ENCODE measurements at places on chromosomes 5 and 9.

DNA sequence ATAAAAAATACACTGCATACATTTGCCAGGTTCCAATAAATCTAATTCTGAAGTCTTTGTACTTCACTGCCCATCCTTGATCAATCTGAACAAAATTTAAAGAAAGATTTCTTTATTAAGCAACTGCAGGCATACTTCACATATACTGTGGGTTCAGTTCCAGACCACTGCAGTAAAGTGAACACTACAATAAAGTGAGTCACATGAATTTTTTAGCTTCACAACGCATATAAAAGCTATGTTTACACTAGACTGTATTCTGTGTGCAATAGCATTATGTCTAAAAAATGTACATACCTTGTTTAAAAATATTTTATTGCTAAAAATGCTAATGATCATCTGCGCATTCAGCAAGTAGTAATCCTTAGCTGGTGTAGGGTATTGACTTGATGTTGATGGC, 52.1 kb downstream of the SSBP2 start:
- DNase-seq = no peak

GRCh38 chr5:160230686-160231527, 1.6 kb downstream of the FABP6 start:
- DNase-seq = no peak

GRCh38 chr9:972501-973294, 3.8 kb upstream of the DMRT3 start:
- DNase-seq = no peak

GRCh38 chr5:141430332-141431113, at the start of gene PCDHGA12:
TSS of gene PCDHGA12 (plus strand) at chr5:141430507. CDS start at chr5:141430760, 253 bp downstream.
- DNase-seq = no peak

DNA sequence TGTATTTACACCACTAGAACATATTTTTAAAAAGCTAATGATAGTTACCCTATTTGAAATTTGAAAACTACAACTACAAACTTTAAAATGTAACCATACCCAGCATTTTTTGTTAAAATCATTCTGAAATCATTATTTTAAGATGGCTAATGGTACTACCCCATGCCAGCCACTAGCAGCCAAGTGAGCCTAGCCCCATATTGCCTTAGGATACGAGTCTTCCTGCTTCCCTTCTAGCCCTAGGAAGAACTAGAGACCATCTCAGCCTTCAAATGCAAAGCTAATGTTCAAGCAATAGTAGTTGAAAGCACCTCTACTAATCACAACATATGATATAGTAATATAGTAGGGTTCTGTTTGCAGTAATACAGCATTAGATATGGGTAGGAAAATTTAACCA, 24.0 kb upstream of the VCAN start:
- DNase-seq = no peak

- DNase-seq = no peak
These were observed 103.4 kb downstream of the TTC39B start for GRCh38 chr9:15203581-15203980.
